T47D (cell line): ENCODE measurements at places on chromosomes 7 and 10.
A peak's percentile ranks its signal among the peaks of the same experiment; 100 is the strongest.

DNA sequence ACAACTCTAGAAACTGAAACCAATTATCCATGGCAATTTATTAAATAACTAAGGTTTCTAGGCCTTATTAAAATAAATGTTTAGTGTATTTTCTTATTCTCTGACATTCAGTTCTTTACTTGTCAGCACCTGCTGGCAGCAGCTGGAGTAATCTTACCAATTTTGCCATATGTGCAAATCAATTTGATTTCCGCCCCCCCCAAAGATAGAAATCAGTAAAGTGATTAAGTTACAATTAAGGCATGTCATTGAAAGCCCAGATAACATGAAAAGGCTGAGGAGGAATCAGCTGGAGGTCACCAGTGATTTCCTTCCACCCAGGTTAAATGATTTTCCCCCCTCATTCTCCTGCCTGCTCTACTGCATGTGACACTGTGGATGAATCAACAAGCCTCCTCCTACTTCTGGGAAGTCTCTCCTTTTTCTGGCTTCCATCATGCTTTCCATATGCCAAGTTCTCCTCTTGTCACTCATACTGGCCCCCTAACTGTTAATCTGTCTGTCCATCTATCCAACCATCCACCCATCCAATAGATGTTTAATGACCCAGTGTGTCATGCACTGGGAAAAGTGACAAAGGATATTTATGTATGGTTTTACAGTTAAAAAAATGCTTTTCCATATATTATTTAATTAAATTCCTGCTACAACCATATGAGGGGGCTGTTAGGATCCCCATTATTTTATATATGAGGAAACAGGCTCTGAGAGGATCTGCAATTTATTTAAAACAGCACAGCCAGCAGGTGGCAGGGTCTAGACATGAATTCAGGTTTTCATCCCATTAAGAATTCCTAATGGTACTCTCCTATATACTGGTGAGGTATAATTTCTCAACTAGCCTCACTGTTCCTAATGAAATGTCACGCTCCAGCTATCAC, 116.5 kb downstream of the ATXN7L1 start:
- peak; percentile 23 for DNase-seq

- DNase-seq, result no peak
These were observed 114.3 kb downstream of the LMBR1 start for GRCh38 chr7:156778668-156779067.

DNA sequence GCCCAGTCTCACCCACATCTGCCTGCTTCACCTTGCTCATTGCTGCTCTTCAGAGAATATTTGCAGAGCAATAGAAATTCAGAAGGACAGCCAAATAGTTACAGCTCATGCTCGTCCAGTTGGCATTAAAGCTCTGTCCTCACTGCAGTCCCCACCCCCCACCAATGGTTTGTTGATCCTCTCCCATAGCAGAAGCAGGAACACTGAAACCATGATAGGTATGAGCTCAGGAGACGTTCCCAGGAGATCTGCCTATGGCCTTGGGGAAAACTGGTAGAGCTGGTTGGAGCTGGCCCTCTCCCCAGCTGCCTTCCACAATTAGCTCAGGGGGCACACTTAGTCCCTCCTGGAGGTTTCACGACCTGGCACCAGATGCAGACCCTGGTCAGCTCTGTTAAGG, 68.6 kb upstream of the KMT2C start:
- peak; percentile 15 for DNase-seq

GRCh38 chr10:31935678-31936077, 7.0 kb upstream of the ARHGAP12 start:
- no peak for DNase-seq

DNA sequence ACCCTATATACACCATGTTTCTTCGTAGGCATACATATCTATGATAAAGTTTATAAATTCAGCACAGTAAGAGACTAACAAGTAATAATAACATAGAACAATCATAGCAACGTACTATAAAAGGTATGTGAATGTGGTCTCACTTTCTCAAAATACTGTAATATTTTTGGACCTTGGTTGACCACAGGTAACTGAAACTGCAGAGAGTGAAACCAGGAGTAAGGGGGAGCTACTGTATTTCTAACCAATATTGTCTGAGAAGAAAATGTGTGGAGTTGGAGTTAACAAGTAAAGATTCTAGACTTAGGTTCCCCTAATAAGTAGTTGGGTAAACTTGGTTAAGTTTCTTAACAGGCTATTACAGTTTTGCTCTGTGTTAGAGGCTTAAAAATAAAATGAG, 72.1 kb downstream of the GNAI1 start:
- DNase-seq, result no peak

- no peak for DNase-seq
These were observed 7.1 kb downstream of the INHBA start for GRCh38 chr7:41695661-41696322.

DNA sequence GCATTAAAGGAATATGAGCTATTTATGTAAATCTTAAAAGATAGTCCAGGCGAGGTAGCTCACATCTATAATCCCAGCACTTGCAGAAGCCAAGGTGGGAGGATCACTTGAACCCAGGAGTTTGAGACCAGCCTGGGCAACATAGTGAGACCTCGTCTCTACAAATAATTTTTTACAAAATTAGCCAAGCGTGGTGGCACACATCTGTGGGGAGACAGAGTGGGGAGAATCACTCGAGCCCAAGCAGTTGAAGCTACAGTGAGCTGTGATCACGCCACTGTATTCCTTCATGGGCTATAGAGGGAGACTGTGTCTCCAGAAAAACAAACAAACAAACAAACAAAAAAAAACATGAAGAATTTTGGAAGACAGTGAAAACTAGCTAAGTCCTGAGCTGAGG, 28.4 kb downstream of the HERC4 start:
- no peak for DNase-seq

DNA sequence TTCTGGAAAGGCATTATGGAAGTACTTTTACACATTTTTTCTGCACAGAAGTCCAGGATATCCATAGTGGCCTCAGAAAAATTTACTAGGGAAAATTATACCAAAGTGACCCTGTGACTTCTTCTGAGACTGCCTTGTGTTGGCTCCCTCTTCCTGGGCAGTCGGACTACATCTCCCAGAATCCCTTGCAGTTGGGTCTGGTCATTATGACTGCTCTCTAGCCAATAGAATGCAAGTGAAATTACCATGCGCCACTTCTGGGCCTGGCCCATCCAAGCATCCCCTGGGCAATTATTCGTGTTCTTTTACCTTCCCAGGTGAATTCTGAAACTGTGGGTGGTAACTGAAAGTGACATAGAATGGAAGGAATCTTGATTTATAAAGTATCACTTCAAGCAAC, 430.9 kb downstream of the ACTR3B start:
- DNase-seq, result peak; percentile 53

- DNase-seq, result no peak
These were observed 18.3 kb upstream of the PDE1C start for GRCh38 chr7:32088451-32088881.

DNA sequence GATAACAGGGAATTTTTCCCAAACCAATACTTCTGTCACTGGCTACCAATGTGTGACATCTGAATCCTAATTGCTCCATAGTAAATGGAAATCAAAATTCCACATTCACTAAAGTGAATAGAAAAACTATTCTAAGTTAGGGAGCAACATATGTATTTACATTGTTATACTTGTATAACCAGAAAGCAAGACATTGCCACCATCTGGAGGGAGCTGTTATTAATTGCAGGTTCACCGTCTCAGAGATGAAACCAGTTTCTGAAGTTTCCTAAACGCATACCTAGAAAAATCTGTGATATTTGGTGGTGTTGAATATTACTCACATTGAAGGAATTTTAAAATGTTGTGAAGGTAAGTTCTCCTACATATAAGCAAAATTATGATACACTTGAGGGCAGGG, 390.1 kb downstream of the NXPH1 start:
- DNase-seq, result no peak

DNA sequence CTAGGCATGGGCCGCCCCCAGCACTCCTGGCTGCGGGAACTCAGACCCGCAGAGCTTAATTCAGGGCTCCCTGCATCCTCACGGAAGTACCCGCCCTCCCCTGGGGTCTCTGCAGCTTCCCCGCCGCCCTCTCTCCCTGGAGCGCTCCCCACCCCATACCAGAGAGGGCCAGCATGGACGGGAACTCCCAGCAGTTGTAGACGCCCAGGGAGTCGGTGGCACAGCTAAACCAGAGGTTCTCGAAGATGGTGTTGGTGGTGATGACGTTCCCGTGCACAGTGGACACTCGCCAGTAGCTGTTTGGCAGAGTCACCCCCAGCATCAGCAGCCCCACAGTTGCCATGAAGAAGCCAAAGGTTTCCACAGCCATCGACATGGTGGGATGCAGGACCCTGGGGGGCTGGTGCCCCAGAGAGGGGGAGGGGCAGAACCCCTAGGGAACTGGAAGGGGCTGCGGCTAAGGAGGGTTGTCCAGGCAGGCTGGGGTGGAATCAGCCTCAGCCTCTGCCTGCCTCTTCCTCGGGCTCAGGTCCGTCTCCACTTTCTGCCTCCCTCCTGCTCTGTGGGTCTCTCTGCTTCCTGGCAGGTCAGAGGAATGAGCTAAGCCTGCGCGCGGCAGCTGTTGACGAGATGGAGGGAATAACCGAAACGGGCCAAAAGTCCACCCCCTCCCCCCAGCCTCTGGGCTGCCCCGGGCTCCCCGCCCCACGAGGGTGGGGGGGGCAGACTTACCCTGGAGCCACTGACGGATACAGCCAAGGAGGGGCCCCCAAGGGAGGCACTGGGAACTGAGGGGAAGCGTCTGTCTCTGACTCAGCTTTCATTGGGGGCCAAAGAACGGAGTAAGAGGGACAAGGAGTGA, at the start of gene CLDN15:
Gene CLDN15 (minus strand): TSS at position 597 of the 862 bp plus-strand sequence. CDS start 221 bp downstream, at position 376.
- no peak for DNase-seq

DNA sequence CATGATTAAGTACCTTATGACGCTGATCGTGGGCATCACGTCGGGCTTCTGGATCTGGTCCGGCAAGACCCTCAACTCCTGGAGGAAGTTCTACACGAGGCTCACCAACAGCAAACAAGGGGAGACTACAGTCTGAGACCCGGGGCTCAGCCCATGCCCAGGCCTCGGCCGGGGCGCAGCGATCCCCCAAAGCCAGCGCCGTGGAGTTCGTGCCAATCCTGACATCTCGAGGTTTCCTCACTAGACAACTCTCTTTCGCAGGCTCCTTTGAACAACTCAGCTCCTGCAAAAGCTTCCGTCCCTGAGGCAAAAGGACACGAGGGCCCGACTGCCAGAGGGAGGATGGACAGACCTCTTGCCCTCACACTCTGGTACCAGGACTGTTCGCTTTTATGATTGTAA, 2.5 kb downstream of the FZD1 start:
- no peak for DNase-seq

DNA sequence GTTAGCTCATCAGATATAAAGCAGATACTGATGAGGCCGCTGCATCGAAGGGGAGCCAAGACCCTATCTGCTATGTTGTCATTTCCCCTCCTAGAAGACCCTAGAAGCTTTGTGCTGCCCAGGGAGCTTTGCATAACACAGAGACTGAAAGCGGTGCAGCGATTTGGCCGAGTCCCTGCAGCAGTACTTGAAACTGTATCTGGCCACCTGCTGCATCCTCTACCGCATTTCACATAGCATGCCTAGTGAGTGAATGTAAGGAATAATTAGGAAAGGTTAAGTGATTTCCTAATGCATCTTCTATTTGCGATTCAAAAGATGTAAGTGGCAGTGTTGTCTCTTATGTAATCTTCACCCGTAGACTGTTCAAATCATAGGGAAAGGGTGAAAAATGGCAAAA, 106.7 kb downstream of the LRMDA start:
- DNase-seq, result no peak

DNA sequence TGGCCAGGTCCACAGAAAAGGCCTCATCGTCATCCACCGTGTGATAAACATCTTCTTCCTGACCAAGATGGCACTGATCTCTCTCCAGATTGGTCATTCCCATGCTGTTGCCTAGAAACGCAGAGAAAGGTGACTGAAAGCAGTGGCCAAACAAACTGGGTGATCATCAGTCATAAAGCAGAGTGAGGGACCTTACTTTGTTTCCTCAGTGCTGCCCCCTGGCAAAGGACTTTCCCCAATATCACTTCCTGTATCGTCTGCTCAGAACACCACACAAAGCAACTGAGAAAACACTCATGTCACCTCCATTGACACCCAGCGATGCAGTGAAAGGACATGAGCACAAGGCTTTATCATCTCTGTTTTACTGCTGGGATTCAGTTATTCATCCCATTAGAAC, 40.0 kb upstream of the TM9SF3 start:
- no peak for DNase-seq

DNA sequence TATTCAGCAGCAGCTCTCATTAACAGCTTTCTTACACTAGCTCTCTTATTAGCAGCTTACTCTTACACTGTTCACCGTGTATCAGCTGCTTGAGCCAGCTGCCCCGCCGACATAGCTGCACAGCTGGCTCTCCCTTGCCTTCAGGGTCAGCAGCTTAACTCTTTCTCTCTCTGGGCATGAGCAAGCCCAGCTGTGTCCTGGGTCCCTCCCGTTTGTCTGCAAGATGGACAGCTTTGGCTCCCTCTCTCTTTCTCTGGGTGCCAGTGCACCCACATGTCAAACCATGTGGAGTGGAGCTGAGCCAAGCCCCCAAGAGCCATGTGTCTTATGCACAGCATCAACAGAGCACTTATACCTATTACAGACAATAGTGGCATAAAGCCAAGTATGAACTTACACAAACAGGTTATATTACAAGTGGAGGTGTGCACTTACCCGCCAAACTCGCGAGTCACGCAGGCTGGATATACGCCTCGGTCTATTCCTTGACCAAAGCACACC, 35.7 kb upstream of the MTPAP start:
- peak; percentile 14 for DNase-seq

- peak; percentile 37 for DNase-seq
These were observed 138.9 kb upstream of the PPIF start for GRCh38 chr10:79208251-79208983.

- no peak for DNase-seq
These were observed 21.2 kb upstream of the IGF2BP3 start for GRCh38 chr7:23491502-23491901.

GRCh38 chr7:21844742-21845141, 101.0 kb downstream of the CDCA7L start:
- DNase-seq, result no peak

GRCh38 chr10:97426776-97427570, 982 bp downstream of the PGAM1 start:
- no peak for DNase-seq

GRCh38 chr10:30238836-30239235, 110.2 kb downstream of the MTPAP start:
- DNase-seq, result no peak

DNA sequence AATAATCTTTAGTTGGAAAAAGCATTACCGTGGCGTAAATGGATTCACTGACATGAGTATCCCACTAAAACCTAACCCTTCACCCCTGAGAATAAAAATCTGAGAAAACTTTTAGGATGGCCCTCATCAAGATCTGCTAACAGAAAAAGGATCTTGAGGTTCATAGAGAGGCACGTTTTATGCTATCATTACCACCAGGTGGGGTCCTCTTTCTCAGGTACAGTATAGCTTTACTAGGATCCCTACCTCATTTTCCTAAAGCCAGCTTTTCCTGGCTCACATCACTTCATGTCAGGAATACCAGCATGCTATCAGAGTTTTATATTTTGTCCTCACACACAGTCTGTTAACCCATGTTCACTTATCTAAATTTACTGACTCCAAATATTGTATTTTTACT, 173.7 kb downstream of the POM121L12 start:
- no peak for DNase-seq

- DNase-seq, result peak; percentile 77
These were observed 67.9 kb upstream of the PDZD8 start for GRCh38 chr10:117442944-117443685.

- DNase-seq, result no peak
These were observed 1156.0 kb upstream of the LRRTM3 start for GRCh38 chr10:65769828-65770227.
